HT1080 (cell line): ENCODE measurements at places on chromosomes 11 and 22.
A peak's percentile ranks its signal among the peaks of the same experiment; 100 is the strongest.

- DNase-seq = no peak
These were observed 1.1 kb upstream of the TTLL8 start for GRCh38 chr22:50058906-50059880.

DNA sequence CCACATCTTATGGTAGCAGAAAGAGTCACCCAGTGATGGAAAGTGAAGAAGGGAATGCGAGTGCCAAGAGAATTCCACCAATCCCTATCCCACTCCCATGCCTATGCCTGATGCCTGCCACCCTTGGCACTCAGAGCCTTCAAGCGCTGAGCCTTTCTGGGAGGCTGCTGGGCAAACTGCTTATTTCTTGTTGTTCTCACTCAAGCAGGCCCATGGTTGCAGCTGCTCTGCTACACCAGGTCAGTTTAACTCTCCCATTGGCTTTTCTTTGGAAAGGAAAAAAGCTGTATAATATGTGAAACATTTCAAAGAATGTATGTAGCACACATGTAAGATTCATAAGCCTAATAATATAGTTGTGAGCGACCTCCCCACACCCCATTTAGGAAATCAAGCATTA, 41.4 kb downstream of the DGCR2 start:
- no peak for DNase-seq

DNA sequence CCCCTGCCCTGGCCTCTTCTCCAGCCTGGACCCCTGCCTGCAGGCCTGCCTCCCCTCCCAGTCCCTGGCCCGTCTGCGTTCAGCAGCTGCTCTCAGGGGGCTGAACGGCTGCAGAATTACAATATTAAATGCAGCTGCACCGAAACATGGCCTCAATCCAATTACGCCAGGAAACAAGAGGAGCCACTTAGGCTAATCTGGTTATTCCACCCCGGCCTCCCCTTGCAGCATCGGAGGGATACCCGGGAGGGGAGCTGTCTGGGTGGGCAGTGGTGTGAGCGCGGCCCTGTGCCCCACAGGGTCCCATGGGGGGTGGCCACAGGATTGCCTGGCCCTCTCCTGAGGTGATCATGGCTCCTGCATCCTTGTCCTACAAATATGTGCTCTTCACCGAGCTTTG, 42.6 kb downstream of the FLRT1 start:
- no peak for DNase-seq

DNA sequence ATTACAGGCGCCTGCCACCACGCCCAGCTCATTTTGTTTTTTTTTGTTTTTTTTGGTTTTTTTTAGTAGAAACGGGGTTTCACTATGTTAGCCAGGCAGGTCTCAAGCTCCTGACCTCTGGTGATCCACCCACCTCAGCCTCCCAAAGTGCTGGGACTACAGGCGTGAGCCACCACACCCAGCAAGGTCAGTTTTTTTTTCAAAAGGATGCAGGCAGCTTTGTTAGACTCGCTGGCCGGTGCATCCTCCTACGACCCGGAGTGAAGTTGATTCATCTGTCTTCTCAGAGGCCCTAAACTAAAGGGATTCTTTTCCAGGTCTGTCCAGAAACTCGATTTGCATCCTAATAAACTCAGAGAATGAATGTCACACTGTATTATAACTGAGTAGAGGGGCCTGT, 182.3 kb downstream of the DBX1 start:
- no peak for DNase-seq

- no peak for DNase-seq
These were observed 3.2 kb upstream of the FLI1 start for GRCh38 chr11:128690665-128691101.

GRCh38 chr11:115352805-115353485, 151.3 kb downstream of the CADM1 start:
- no peak for DNase-seq

- no peak for DNase-seq
These were observed 476 bp upstream of the BARX2 start for GRCh38 chr11:129374993-129375750.

DNA sequence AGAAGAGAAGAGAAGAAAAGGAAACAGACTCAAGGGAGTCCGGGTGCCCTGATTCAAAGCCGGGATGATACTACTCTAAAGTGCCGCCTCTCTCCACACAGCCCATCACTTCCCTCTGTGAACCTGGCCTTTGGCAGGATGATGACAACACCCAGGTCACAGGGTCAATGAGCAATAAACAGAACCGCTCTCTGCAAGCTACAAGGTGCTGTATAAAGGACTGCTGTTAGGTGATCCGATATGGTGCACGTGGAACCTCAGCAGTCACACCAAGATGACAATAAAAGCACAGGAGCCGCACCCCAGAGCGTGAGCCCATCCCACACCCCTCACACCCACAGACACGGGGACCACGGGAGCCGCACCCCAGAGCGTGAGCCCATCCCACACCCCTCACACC, 10.7 kb downstream of the TTLL1 start:
- no peak for DNase-seq

- DNase-seq = peak; percentile 67
These were observed 137.7 kb downstream of the WT1 start for GRCh38 chr11:32297611-32298011.

- DNase-seq = no peak
These were observed 76.5 kb downstream of the C11orf91 start for GRCh38 chr11:33624083-33624482.

DNA sequence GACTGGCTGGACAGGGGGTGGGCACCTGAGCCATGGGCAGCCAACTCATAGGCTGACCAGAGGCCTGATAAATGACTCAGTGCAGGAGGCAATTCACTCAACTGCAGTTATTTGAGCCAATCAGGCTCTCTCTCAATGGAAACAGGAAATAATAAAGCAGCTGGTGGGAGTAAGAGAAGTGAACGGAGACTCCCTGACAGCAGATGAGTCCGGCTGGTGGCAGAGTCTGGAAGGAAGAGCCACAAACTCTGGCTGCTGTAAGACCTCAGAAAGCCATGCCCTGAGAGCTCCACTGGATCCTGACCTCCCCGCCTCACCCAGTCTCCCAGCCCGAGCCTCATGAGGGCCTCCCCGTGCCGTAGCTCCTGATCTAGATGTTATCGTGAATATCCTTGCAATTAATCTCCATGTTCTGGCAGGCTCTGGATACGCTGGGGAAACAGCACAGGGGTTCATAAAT, 69.8 kb downstream of the TRIM29 start:
- peak; percentile 78 for DNase-seq
